ENCODE measurements at places on chromosomes 11 and 22.

- no peak for DNase-seq
Measured at GRCh38 chr11:102617466-102618008, 7.6 kb downstream of the MMP20 start.

DNA sequence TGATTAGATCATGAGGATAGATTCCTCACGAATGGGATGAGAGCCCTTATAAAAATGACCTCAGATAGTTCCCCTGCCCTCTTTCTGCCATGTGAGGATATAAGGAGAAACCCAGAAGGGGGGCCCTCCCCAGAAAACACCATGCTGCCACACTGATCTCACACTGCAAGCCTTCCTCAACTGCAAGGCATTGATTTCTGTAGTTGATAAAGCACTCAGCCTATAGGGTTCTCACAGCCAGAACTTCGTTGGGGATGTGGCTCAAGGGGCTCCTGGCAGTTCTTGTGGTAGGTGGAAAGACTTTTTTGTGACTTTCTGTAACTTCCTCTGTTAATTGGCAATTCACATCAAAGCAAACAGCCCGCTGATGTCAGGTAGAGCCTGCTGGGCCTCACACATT is 108.9 kb downstream of the CD44 start:
- no peak for DNase-seq

- DNase-seq, result no peak
Measured at GRCh38 chr11:109791337-109791736, 301.9 kb upstream of the ZC3H12C start.

DNA sequence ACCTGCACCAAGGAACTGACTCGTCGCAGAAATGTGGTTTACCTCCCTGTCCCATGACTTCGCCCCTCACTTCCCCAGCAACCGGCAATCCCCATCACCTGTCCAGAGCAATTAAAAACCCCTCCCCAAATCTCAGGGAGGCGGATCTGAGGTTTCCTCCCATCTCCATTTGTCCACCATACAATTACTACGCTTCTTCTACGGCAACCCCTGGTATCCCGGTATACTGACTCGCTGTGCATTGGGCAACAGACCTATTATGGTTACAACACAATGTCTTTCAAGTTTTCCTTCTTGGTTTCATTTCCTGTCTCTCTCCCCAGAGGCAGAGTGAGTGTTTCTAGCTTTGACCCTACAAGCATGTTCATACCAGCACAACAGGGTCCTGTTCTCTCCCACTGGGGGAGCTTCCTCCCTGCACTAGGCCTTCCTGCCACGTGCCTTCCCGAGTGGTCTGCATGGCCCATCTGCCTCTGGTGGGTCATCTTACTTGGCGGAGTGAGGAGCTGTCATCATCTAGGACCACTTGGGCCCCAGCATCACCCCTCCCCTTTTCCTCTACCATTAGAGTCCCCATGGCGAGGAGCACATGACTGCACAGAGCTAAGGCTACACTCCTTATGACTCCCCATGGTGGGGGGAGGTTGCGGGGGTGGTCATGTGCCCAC is 30.3 kb upstream of the NAP1L4 start:
- DNase-seq, result no peak

DNA sequence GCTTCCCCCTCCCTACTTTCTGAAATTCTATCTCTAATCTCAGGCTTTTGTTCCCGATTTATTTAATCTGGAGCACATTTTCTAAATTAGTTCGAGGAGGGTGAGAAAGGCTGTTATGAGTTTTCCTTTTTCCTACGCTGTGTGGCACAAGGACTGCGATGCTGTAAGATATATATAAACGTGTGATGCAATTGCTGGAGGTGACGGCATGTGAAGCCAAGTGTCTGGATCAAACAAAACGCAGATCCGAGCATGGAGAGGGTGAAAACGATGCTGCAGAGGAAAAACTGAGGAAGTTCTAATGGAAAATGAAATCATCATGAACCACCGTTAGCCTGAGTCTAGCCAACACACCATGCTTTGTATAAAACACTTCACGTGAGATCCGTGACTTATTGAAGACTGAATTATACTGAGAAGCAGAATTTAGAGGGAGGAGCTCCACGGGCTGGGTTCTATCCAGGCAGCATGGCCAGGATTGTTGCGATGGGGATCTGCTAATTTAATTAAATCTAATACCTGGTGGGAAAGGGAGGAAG is 4.4 kb downstream of the PKNOX2 start:
- DNase-seq, result no peak

DNA sequence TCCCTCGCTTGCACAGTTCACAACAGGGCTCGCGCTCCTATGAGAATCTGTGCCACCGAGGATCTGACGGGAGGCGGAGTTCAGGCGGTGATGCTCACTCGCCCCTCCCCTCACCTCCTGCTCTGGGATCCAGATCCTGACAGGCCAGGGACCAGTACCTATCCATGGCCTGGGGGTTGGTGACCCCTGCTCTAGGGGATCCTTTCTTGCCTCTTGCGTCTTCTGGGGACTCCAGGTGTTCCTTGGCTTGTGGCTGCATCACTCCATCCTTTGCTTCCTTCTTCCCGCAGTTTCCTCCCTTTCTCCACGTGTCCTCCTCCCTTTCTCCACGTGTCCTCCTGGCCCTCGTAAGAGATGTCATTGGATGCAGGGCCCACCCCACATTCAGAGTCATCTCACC is 30.6 kb upstream of the KRTAP5-7 start:
- no peak for DNase-seq

DNA sequence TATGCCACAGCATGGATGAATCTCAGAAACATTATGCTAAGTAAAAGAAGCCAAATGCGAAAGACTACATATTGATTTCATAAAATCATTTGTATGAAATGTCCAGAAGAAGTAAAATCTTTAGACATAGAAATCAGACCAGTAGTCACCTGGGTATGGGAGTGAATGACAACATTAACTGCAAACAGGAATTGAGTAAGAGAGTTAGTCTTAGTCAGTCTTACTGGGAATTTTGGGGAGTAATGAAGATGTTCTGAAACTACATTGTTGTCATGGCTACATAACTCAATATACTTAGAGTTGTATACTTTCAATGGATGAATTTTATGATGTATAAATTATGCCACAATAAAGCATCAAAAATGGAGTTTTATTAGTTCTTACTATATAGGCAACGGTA is 107.8 kb upstream of the CHORDC1 start:
- no peak for DNase-seq

- no peak for DNase-seq
Measured at GRCh38 chr11:95877291-95877690, 46.6 kb downstream of the MTMR2 start.

- no peak for DNase-seq
Measured at GRCh38 chr11:76641905-76642304, 28.6 kb downstream of the LRRC32 start.

DNA sequence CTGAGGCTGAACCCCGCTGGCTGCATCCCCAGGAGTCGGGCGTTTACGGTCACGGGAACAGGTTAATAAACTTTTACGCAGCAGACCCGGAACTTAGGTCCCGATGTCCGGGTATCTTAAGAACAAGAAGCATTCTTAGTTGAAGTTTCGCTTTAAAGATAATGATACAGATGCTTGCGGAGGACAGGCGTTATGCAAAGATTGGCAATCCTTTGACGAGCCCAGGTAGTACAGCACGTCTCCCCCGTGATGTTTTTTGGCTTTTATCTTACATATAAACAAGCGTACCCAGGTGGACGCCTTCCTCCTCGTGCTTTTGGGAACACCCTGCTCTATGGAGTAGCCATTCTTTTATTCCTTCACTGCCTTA is 871 bp upstream of the TOLLIP start:
- no peak for DNase-seq

DNA sequence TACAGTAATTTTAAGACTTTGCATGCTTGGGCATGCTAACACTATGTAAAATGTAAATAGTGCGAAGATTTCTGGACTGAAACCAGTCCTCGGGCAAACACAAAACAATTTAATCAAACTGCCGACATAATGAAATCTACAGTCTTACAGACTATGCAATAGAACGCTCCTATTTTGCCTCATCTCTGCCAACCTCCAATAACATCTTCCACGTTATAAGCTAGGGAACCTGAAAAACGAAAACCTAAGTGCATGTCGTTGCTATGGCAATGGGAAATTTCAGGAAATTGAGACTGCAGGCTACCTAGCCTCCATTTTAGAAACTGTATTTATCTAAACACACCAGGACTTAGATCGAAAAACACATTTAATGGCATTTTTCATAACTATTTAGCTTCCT is 1.1 kb downstream of the CSTF3 start:
- DNase-seq, result no peak

- no peak for DNase-seq
Measured at GRCh38 chr22:28344918-28345703, 334.5 kb downstream of the TTC28 start.

GRCh38 chr22:46090631-46091201 is 59.6 kb upstream of the PPARA start:
- DNase-seq, result no peak

DNA sequence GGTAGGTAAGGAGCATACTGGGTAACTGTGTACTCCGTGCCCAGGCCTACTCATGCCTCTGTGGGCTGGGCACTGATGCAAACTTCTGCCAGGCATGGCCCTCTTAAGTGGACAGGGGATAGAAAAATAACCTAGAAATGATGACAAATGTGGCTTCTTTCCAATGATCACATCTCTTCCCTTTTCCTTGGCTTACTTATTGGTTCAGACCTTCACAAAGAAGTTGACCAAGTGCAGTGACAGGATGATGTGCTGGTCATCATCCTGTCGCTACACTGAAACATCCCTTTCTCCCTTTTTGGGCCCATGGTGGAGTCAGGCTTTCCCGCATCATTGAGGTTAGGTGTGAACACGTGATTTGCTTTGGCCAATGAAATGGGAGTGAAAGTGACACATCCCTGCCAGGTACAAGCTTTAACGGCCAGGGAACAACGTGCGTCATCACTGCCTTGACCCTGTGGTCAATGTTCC is 31.8 kb upstream of the APOBEC3A start:
- no peak for DNase-seq

DNA sequence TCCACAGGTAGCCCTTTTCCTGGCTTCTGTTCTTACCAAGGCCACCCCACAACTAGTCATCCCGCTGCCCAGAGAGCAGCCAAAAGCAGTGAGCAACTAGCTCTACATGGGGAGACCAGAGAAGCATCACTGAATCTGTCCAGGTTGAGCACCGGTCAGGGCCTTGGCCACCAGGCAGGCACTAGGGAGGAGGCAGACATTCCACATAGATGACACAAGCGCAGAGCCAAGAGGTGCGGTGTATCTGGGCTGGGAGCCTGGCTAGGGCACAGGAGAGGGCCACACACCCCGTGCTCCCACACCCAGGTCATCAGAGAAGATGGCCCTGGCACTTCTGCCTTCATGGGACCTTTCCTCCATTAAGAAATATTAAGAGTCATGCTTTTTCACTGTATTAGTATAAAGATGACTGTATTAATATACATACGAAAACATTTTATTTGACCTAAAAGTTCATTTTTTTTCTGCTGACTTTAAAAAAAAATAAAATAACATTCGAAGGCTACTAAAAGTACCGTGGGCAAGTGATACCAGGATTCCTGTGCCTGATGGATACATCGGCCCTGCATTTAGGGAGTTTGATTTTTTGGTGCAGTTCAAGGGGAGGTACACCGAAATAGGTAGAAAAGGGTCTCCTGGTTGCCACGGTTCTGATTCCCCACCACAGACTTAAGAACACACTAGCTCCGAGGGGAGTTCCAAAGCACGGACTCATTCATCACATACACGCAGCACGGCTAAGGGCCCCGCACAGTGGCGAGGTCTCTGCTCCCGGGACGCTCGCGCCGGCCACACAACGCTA is 1.2 kb downstream of the DGCR2 start:
- DNase-seq, result no peak

DNA sequence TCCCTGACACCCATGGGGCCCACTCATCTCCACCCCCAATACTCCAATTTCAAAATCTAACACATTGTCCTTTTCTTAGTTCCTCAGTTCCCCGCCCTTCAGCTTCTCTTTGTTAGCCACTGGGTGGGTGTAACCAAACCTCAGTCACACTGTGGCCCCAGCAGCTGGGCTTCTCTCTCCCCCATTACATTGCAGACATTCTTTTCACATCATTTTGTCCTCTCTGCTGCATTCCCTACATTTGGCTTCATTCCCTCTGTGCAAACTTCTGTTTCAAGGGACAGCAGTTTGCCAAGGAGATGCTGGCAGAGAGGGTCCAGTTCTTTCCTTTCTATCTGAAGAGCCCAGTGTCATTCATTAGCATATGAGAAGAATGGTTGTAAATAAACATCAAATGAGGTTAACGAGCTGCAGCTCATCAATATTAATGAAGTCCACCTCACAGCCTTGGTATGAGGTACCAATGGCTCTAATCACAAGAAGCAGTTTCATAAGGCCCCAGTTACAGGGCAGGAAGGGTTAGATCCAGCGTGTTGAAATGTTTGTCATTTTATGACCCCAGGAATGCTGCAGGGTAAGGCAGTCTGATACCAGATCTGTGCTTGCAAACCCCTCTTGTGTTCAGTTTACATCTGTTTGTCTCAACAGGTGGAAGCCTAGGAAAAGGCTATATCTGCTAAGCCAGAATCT is 72.3 kb downstream of the ARFGAP2 start:
- no peak for DNase-seq

DNA sequence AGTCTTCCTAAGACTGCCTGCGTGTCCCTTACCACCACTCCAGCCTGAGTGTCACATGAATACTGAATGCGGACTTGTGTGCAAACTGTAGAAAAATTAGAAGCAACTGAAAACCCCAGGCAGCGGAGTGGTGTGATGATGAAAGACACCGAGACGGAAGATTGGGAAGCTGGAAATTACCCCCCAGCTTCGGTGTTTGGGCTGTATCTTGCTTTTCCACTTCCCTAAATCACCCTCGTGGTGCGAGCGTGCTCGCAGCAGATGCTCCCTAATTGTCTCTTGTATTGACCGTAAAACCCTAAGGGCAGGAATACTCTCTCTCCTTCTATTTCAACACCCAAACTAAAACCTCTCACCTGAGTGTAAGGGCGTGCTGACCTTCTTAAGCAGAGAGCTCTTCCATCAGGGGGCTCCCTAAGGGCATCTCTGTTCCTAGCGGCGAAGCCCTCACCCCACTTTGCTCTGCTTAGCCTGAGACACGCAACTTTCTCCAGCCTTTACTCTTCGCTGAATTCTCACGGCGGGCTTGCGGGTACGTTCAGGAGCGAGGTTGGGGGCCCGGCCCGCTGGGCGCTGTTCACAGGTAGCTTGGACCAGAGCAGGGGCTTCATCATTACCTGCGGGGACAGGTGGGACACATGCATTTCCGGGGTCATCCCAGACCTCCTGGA is 62.4 kb downstream of the CRYBB2 start:
- no peak for DNase-seq

DNA sequence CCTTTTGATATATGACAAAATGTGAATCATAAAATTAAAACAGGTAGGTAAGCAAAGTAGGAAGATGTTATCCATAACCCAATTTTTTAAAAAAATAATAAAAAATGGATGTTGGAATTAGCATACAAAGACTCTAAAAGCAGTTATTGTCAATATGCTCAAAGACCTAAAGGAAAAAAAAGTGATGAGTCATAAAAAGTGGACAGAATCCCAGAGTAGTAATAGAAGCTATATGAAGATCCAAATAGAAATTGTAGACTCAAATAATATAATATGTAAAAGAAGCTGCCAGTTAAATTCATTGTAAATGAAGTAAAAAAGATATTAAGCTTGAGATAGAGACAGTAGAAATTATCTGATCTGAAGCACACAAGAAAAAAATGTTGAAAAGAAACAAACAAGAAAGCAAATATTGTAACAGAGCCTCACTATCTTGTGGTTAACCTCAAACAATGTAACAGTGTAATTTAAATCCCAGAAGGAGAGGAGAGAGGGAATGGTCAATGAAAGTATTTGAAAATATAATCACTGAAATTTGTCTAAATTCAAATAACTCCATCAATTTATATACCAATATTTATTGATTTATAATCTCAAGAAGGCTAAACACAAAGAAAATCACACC is 773.4 kb upstream of the RAG2 start:
- no peak for DNase-seq

GRCh38 chr11:13011466-13012055 is 2.4 kb downstream of the RASSF10 start:
- DNase-seq, result no peak

Data from activated CD4-positive, CD25-positive, alpha-beta regulatory T cell treated with anti-CD3 and anti-CD28 coated beads, Interleukin-2, amount 50 U/mL, for 16 hours (primary cell).